ENCODE measurements at places on chromosomes 1 and 21. TPM values are rescaled to one million over a fixed set of nuclear protein-coding genes. Genes with fewer than 3 reads are reported as not detected.

FAM167B gene
- total RNA-seq, result 14.8 TPM

LINGO4 gene
- not detected for total RNA-seq

DNA sequence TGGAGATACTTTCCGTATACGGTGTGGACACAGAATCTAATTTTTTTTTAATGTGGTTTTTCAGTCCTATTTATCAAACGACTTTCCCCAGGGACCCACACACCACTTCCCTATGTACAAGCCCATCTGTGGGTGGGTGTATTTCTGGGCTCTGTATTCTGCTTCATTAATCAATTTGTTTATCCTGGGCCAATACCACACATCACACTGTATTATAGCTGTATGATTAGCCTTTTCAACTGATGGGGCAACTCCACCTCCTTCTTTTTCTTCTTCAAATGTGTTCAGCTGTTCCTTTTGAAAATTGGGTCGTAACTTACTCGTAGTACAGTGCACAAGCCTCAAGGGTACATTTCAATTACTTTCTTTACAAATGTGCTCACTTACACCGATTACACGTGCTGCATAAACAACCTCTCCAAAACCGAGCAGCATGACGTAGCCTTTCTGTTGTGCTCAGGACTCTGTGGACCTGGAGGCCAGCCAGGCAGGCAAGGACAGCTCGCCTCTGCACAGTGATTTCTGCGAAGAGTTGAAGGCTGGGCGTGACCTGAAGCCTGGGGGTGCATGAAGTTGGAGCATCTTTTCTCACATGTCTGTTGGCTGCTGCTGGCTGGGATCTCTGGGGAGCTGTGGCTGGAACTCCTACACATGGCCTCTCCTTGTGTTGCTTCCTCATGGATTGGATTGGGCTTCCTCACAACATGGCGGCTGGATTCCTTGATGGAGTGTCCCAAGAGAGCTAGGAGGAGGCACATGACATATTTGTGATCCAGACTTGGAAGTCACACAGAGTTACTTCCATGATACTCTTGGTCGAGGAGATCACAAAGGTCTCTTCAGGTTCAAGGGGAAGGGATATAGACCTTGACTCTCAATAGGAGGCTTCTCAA is 126.5 kb downstream of the CRYAA start:
- DNase-seq, result no peak

DNA sequence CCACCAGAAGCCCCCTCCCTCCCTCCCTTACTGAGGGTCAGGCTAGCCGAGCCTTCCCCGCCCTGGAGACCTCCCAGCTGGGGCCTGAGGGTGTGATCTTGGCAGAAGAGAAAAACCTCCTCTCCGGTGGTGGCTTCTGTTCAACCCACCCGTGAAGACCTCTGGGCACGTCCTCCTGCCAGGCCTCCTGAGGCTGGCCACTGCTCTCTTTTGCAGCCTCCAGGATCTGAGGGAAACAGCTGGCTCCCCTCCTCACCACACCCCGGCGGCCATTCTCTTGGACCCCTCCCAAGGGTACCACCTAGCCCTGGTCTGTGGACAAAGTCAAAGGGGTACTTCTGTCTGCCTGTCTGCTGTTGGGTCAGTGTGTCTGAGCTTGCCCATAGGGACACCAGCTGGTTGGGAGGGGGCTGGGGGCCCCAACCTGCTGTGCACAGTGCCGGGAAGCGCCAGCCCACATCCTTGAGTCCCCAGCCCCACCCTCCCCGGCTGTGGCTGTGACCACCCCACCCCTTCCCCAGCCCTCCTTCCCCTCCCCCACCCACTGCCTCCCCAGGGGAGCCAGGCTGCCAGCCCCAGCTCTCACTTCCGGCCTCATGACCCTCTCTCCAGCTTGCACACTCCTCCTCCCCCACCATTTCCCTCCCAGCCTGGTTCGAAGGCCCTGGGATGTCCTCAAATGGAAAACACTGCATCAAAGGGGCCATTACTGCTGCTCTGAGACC is 48.1 kb downstream of the AHDC1 start:
- no peak for DNase-seq

DNA sequence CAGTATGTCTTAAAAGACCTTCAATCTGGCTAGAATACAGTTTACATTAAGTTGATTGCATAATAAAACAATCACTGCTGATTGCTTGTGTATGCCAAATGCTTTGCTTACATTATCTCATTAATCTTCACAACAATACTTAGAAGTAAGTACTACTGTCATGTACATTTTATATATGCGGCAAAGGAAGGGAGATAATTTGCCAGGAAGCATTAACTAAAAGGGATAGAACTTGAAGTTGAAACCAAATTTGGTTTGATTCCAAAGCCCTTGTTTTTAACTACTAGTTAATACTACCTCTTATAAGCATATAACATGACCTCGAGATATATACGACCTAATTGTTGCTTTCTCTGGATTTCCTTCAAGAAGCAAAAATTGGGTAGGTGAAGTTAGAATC is 155.8 kb downstream of the NTMT2 start:
- no peak for DNase-seq

DNA sequence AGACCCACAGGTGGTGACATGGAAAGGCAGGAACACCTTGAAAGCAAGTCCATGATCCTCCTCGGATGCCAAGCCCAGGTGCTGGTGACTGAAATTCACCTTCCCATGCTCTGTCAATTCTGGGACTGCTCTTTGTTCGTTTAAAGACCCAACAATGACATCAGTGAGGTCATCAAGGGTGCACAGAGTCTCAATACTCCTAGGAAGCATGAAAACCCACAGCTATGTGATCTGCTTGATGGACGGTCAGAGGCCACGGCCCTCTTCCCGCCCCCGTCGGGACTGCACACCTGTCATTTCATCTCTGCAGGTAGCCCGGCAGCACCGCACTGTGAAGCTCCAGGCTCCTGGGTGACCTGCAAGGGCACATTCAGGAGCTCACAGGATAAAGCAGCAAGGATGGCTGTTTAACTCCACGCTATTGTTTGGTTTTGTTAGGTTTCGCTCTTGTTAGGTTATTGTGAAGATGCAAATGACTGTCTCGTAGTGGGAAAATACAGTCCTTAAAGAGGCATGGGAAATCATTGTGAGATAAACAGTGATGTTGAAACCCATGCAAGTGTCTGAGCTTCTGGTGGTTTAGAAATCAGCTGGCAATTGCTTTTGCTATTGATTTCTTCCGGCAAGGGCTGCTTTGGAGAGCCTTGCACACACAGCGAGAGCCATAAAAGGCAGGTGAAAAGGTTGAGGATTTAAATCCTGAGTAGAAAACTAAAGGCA is 124.8 kb upstream of the AJAP1 start:
- DNase-seq, result no peak

GRCh38 chr1:45767035-45767434 is 16.6 kb upstream of the IPP start:
- no peak for DNase-seq

- DNase-seq, result no peak
These were observed 720 bp upstream of the F3 start for GRCh38 chr1:94542088-94542870.

- no peak for DNase-seq
These were observed 21.5 kb downstream of the TUT4 start for GRCh38 chr1:52531249-52531872.

Data from omental fat pad (tissue), 4 donors.